ENCODE measurements at places on chromosomes 2 and 18.

DNA sequence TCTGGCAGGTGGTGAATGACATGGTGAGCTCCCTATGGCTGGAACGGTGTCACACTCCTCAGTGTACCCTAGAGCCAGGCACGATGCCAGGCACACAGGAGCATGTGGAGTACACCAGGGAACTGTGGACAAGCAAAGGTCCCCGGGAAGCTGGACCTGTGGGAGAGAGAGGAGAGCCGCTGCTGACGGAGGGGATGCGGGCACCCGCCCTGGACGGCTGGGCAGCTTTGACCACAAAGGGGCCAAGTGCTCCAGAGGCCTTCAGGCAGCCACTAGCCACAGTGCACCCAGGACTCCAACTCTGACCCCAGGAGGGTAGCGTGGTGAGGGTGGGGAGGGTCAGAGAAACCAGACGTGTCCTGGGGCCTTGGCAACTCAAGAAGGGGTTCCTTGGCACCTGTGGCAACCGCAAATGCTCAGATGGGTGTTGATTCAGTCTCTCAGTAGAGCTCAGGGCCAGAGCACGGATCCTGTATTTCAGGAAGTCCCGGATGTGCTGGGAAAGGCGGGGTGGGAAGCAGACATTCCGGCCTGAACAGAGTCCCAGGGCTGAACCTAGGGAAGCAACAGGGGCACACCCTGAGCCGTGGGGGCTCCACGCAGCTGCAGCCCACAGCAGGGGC, 2.3 kb upstream of the MAB21L4 start:
- DNase-seq = no peak

DNA sequence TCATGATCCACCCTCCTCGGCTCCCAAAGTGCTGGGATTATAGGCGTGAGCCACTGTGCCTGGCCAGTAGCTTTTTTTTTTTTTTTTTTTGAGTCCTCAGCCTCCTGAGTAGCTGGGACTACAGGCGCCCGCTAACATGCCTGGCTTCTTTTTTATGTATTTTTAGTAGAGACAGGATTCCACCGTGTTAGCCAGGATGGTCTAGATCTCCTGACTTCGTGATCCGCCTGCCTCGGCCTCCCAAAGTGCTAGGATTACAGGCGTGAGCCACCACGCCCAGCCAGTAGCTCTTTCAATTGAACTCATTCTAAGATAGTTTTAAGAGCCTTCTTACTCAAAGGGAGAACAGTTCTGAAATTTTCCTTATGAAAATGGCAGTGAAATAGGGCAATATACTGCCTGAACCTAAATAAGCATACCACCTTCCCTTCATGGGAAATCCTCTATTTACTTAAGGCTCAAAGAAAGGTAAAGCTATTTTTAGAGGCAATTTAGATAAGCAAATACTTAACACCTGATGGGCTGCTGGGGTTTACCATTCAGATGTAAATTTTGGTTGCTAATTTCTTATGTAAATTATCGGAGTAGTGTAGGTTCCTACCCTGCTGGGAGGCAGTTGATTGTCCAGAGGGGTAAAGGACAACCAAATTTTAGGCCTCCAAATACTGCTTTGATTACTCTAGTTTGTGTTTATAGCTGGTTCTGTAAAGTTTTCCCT, 144.7 kb downstream of the GREB1L start:
- DNase-seq = no peak

GRCh38 chr2:225763711-225764110, 364.2 kb downstream of the NYAP2 start:
- DNase-seq = no peak

DNA sequence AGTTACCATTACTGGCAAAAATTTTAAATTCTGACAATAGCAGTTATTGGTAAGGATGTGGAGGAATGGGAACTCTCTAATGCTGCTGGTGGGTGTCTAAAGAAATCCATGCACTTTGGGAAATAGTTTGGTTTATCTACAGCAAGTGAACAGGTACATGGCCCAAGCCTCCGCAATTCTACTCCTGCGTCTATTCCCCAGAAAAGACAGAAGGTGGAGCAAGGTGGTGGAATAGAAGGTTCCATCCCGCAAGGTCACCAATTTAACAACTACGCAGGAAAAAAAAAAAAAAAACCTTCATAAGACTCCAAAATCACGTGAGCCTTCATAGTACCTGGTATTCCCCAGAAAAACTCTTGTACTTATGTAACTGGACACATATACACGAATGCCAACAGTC, 6.5 kb downstream of the CFAP65 start:
- DNase-seq = no peak

DNA sequence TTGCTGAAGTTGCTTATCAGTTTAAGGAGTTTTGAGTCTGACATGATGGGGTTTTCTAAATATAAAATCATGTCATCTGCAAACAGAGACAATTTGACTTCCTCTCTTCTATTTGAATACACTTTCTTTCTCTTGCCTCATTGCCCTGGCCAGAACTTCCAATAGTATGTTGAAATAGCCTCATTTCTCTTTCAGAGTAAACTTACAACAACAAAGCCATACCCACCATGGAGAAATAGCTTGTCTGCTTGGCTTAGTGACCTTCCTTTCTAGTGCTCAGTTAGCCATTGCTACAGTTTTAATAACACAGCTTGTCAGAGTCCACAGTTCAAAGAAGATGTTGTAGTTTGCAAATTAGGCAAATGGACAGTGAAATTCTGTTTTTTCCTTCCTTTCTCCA, 228.0 kb downstream of the ETAA1 start:
- DNase-seq = no peak

GRCh38 chr2:126890551-126891450, 7.9 kb upstream of the TEX51 start:
- no peak for DNase-seq

GRCh38 chr2:157169889-157170288, 87.6 kb upstream of the GALNT5 start:
- no peak for DNase-seq

DNA sequence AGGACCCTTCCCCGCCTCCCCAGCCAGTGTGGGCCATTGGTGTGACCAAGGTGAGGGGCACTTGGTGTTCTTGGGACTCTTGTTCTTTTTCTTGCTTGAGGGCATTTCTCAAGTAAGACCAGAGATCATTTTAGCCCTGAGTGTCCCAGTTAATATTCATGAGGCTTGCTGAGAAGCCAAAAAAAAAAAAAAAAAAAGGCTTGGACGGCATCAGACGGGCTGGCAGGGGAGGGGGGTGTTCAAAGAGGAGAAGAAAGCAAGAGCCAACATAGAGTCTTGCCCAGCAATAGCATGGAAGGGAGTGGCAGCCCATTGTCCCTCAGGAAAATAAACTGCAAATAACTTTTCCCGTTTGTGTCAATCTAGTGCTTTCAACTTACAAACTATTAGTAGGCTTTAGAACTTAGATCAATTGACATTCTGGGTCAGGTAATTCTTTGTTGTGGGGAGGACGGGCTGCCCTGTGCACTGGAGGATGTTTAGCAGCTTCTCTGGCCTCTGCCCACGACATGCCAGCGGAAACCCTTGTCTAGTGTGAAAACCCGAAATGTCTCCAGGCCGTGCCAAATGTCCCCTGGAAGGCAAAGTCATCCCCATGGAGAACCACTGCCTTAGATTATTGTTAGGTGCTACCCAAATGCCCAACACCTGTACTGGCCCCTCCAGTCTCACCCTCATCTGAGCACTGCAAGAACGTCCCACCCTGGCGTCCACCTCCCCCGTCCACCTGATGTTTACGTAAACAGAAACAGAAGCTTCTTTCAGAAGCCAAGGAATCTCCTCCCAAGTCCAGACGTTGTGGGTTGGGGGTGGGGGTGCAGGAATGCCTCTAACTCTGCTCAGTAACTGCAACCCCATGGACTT, 163.4 kb downstream of the BCL2 start:
- DNase-seq = no peak

- DNase-seq = no peak
These were observed 174.8 kb upstream of the EPAS1 start for GRCh38 chr2:46122318-46122976.

DNA sequence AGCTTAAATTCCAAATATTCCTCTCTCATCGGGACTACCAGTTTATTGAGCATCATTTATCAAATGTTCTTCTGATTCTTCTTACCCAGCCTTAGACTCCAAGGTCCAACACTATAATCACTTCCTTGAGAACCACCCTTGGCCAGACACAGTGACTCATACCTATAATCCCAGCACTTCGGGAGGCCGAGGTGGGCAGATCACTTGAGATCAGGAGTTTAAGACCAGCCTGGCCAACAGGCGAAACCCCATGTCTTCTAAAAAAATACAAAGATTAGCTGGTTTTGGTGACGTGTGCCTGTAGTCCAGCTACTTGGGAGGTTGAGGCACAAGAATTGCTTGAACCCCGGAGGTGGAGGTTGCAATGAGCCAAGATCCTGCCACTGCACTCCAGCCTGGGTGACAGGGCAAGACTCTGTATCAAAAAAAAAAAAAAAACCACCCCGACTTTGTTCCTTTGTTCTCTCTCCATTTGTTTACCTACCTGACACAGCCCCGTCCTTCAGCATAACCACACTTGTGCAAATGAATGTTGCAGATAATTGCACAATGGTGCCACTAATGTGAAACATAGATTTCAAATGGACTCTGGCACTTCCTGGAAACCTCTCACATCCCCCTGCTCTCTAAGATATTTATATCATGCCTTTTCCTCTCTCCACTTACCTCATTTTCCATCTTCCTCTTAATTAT, 38.9 kb upstream of the LPIN2 start:
- peak; percentile 38 for DNase-seq

- DNase-seq = peak; percentile 21
These were observed 42.9 kb downstream of the DOK1 start for GRCh38 chr2:74597410-74597809.

GRCh38 chr2:229714736-229715541, 584 bp upstream of the DNER start:
- no peak for DNase-seq

- no peak for DNase-seq
These were observed 738.2 kb upstream of the GCFC2 start for GRCh38 chr2:76448956-76449355.

GRCh38 chr18:11807233-11807632, 44.0 kb upstream of the CHMP1B start:
- DNase-seq = no peak

DNA sequence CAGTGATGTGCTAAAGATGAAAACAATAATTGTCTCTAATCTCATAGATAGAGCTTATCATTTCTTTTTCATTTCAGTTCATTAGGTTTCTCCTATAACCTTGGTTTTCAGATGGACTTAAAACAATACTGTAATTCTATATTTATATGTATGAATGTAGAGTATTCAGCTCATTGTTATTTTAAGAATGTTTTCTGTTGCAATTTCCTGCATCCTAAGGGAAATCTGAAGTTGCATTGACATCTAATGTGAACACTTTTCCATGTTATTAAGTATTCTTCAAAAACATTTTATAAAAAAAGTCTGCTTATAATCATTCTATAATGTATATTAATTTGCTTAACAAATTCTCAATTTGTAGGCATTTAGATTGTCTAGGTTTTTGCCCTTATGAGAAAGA, 288.9 kb downstream of the XIRP2 start:
- DNase-seq = no peak

- DNase-seq = no peak
These were observed 403 bp downstream of the TMEM127 start for GRCh38 chr2:96265349-96265839.

GRCh38 chr2:199100326-199101110, 357.2 kb downstream of the SATB2 start:
- no peak for DNase-seq

DNA sequence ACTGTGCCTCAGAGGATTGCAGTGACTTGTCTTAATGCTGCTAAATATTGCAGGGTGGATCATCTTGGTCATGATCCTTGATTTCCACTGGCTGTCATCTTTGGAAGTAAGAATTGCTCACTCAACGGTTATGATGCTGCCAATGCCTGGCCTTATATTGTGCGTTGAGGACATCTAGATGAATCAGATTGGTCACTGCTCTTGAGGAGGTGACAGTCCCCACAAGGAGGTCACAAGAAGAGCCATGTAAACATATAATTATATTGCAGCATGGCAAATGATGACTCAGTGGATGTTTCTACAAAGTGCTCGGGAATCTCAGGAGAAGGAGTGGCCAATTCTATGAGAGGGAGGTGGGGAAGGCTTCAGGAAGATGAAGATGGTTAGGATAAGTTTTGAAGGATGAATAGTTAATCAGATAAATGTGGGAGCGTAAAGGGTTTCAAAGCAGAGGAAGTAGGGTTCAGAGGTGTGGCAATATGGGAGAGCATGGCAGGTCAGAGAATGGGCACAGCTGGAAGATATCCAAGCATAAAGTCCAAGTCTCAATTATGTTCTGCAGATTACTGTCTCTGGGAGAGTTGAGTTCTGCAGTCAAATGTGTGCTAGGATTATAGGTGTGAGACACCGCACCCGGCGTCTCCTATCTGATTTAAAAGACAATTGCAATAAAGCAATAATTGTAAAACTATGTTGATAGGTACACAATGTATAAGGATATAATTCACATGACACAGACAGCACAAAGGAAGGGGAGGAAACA, 21.3 kb upstream of the TMEM131 start:
- DNase-seq = no peak

DNA sequence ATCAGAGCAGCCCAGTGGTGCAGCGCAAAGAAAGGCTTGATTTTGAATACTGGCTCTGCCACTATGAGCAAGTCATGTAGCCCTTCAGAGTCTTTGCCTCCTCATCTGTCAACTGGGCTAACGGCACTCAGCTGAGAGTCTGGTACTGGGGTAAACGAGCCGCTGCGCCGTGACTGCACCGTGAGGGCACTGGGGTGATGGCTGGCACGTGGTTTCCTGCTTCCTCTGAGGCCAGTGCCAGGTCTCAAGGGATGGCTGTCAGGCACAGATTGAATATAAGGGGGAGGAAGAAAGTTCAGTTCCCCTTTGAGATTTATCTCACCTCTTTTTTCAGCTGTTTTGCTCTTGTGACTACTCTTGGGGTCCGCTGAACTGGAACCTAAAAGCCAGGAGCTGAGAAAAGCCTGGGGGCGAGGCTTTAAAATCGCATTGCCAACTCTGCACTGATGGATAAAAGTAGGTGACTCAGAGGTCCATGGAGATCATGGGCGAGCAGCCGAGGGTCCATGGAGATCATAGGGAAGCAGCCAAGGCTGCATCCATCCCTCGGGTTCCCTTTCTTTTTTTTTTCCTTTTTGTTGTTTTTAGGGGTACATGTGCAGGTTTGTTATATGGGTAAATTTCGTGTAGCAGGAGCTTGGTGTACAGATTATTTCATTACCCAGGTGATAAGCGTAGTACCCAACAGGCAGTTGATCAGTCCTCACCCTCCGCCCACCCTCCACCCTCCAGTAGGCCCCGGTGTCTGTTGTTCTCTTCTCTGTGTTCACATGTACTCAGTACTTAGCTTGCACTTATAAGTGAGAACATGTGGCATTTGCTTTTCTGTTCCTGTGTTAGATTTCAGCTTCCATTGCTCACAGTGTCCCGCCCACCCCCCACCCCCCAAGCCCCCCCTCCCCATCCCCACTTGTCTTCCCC, 114.3 kb downstream of the SPP2 start:
- DNase-seq = no peak

- DNase-seq = peak; percentile 37
These were observed 1.2 kb downstream of the REV1 start for GRCh38 chr2:99488539-99489062.
